ENCODE measurements at places on chromosomes 6 and 20.
A peak's percentile ranks its signal among the peaks of the same experiment; 100 is the strongest.

DNA sequence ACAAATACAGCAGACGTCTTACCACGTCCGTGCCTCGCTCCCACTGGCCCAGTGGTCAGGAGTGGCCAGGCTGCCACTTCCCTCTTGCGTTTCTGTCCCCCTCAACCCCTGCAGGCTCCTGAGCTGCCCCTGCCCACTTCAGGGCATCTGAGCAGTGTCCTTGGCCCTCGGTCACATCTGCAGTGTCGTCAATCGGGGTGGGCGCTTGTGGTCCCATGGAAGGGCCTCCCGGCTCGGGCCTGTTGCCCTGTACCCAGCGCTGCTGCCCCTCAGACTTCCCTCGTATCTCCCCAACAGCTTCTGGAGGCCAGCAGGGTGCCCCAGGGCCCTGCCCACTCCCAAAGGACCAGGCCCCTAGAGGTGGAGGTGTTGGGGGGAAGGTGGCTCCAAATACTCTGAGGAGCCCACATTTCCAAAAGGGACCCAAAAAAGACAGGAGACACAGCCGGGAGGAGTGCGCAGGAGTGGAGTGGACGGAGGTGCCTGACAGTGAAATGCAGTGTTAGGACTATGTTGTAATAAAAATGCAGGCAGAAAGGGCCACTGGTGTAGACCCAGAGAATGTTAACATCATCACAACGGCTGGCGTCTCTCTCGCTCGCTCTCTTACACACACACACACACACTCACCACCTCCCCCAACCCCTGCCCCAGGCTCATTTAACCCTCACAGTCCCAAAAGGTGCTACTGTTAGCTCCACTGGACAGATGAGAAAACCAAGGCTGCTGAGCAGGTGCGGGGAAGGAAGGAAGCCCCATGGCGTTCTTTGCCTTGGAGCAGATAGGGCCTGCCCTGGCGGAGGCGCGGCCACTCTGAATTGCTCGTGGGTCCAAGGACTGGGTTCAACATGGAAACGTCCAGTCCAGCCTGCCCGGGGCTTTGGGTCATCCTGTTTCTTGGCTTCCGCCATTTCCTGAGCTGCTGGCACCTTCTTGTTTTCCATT lies 343.9 kb downstream of the ZFAND3 start:
- DNase-seq: no peak

- DNase-seq: no peak
Observed at GRCh38 chr6:5422321-5422915, 161.1 kb downstream of the FARS2 start.

- no peak for DNase-seq
Observed at GRCh38 chr6:150902142-150902776, 36.8 kb downstream of the MTHFD1L start.

DNA sequence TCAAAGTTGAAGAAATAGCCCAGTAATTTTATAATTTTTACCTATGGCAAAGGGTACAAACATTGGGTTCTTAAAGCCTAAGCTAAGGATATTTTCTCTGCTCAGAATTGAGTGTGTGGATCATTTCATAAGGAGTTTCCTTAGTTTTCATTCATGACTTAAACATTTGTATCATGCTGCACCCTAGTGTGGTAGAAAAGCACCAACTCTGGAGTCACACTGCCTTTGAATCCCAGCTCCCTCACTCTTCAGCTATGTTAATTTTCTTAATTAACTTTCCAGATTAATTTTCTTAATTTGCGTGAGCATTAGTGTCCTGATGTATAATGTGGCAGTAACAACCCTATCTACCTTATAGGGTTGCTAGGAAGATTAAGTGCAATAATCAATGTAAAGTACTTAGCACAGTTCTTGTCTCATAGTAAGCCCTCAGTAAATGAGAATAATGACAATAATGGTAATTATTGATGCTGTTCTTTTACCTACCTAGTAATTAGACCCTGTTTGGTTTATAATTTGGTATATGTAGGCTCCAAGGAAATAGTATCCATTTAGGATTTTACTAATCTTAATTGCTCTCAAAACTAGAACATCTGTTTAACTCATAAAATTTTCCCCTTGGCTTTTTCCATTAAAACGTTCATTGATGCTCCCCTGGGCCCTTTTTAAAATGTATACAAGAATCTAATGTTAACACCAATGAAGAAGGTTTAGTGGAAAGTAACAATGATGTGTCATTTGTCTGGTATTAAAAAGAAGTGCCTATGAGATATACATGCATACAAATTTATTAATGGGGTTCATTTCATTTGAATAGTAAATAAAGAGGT lies 31.6 kb downstream of the DSE start:
- DNase-seq: no peak

DNA sequence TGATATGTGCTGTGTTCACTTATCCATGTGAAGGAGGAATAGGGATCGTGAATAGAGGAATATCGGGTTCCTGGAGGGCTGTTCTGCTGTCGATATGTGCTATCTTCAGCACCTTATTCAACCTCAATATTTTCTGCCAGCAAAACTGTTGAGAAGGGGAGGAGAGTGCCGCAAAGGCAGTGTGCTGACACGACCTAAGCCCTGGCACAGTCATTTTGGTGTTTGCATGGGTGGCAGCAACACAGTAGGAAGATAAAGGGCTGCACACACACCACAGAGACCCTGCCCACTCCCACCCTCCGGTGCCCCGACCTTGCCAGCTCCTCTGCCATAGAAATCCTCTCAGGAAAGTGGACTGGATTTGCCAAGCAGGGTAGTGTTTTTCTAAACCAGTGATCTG lies 47.0 kb downstream of the ZDHHC14 start:
- no peak for DNase-seq

- DNase-seq: no peak
Observed at GRCh38 chr6:104736545-104736944, 123.2 kb downstream of the HACE1 start.

GRCh38 chr6:126185774-126186173 lies 154.1 kb upstream of the CENPW start:
- DNase-seq: no peak

- no peak for DNase-seq
Observed at GRCh38 chr6:124999105-124999764, 37.0 kb downstream of the RNF217 start.

DNA sequence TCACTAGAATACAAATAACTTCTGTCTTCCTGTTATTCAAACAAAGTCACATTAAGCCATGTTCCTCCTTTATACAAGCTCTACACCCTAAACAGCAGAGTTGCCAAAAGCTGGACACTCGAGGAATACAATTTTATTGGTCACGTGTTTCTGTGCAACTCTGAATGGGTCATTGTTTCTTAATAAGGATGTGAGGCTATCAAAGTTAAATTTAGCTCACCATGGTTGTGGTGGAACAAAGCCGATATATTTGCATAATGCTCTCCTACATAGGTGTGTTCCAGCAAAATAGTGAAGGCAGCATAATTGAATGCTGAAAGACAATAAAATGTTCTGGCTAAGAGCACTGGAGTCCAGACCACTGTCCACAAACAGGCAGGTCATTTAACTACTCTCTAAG lies 36.9 kb upstream of the CD2AP start:
- no peak for DNase-seq

GRCh38 chr20:58553166-58553696 lies 38.0 kb upstream of the APCDD1L start:
- no peak for DNase-seq

DNA sequence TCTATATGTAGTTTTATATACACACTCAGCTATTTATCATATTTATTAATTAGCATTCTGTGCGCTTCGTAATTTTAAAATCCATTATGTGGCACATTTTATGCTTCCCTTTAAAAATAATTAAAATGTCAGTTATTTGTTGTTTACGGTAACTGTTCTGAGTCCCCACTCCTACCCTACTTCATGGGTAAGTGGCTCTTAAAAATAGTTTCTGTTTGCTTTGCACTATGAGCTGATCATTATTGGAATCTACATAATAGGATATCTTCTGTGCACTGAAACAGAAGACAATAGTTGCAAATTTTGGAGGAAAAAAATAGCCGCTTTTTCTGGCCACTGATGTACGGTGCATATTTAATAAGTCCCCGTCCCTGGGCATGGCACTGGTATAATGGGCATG lies 25.2 kb downstream of the LCA5 start:
- DNase-seq: no peak

- DNase-seq: no peak
Observed at GRCh38 chr6:161465403-161465802, 191.5 kb upstream of the AGPAT4 start.

GRCh38 chr6:107582086-107582485 lies 92.2 kb downstream of the SOBP start:
- no peak for DNase-seq

DNA sequence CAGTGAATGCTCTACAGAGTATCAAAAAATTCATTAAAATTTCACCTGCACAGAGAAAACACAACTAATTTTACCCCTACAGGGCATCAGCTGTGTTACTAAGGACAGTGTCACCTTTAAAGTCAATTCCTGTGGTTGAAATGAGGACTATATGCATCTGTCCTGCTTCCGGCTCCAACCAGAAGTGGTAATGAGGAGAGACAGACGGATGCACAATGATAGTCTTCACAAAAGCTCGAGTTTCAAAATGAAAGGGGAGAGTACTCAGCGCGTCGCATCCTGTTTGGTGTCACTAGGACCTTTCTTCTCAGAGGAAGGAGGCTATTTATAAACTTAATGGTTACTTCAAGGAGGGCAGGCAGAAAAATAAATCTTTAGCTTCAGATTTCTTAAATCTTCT lies 86.5 kb downstream of the LYRM4 start:
- DNase-seq: peak; percentile 16

GRCh38 chr6:3276174-3277167 lies 17.7 kb downstream of the PSMG4 start:
- no peak for DNase-seq

DNA sequence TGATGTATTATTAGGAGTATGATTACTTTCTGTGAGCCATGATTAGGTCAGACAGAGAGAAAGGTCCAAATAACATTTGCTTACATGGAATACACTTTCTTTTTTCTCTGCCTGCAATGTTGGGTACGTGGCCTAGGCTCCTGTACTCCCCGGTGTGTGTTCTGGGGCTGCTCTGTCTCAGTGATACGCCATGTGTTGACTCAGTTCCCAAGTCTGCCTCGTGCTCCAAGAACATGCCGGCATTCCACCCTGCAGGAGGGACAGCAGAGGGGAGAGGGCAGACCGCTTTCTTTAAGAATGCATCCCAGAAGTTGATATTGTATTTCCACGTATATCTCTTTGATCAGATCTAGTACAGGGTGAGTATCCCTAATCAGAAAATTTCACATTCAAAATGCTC lies 33.3 kb upstream of the THBS2 start:
- DNase-seq: no peak

DNA sequence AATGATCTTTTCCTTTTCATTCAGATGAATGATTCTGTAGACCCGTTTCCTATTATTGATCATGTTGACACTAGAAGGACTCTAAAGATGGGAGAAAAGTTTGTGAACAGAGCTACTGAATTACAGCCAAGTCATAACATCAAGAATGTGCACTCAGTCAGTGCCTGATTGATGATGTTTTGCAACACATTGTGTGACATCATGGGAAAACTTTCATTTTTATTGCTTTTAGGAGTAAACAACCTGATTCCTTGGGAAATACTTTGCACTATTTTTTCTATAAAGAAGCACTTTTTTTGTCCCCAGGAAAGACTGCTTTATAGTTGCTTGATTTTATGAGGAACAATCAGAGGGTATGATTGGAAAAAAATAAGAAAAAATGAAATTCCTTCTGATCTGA lies 383.8 kb upstream of the JAG1 start:
- no peak for DNase-seq

DNA sequence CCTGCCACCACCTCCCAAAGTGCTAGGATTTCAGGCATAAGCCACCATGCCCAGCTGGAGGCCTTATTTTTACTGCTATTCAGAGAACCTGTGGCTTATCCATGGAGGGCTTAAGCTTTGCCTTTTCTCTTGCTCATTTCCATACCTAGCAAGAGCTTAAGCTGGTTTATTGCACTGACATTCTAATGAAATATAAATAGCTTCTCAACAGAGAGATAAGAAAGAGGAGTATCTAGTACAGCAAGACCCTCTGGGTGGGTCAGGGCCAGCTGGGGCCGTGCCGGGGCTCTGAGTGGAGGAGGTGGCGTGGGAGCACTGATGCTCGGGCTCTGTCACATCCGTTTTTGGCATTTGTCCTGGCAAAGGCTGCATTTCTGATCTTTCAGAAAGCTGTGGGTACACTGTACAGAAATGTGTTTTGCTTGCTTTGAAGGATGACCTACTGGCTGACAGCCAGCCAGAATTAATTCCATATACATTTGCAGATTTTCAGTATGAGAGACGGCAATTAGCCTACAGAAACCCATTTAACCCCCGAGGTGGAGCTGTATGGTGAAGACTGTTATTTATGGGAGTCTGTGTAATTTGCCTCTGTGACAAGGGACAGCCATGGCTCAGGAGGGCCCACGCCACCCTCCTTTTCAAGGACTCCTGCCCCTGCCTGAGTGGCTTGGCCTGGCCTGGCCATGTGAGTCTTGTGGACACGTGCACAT lies 181.6 kb upstream of the AKAP12 start:
- no peak for DNase-seq

- DNase-seq: no peak
Observed at GRCh38 chr20:23114018-23114417, 27.9 kb upstream of the CD93 start.

GRCh38 chr6:151494235-151494935 lies 568 bp downstream of the CCDC170 start:
- DNase-seq: no peak

DNA sequence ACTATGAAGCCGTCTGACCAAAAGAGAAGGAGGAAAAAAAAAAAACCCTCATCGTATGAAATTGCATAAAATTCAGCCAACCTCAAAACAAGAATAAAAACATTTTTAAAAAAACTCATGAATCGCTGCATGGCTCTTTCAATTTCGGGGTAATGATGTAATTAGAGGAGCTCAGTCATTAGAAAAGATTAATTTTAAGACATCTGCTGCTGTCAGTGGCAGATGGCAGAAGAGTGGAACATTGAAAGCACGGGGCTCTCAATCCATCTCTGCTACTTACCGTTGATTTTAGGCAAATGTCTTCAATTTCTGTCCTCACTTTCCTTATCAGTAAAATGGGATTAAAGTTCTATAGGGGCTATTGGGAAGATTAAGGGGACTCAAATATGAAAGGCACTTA lies 79.1 kb downstream of the EYA2 start:
- no peak for DNase-seq

- no peak for DNase-seq
Observed at GRCh38 chr20:46367967-46368901, 38.2 kb downstream of the ELMO2 start.

DNA sequence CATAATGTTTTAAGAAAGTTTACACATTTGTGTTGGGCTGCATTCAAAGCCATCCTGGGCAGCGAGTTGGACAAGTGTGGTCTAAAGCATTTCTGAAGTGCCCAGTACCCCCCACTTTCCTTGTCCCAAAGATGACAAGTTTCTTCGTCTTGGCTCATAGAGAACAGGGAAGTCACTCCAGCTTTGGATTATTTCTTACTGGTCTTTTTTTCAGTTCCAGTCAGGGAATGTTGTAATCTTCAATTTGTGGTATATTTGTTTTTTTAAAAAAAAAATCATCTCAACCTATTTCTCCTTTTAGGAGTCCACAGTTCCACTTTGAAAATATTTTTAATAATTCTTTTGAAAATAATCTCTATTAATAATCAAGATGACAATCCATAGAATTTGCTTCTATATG lies 34.0 kb downstream of the SLX4IP start:
- DNase-seq: no peak
